Epithelial cell of esophagus (primary cell): ENCODE measurements at places on chromosomes 6 and 20.
A peak's percentile ranks its signal among the peaks of the same experiment; 100 is the strongest.

DNA sequence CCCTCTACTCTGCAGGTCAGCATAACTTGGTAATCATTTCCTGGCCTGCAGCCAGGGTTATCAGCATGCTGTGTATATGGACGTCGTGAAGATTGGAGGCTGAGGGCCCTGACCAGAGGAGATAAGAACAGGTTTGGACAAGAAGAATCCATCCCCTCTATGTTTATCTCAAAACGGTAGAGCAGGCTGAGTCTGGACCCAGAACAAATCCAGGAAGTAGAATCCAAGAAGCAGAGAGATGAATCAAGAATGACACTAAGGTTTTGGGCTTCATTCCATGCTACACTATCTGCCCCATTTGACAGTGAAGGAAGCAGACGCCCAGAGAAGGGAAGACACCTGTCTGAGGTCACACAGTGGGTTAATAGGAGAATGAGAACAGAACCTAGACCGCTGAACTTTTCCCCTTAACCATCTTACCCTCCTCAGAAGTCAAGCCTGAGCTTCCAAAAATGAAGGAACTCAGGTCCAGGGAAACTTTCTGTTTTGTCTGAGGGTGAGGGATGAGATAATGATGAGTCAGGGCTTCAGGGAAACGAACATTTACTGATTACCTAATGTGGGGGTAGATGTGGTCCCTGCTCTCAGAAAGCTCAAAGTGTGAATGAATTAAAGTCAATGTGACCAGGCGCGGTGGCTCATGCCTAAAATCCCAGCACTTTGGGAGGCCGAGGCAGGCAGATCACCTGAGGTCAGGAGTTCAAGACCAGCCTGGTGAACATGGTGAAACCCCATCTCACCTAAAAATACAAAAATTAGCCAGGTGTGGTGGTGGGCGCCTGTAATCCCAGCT is 9.4 kb upstream of the COMMD7 start:
- DNase-seq, result peak; percentile 82

- peak; percentile 58 for DNase-seq
Observed at GRCh38 chr20:4038047-4038459, 22.7 kb upstream of the RNF24 start.

DNA sequence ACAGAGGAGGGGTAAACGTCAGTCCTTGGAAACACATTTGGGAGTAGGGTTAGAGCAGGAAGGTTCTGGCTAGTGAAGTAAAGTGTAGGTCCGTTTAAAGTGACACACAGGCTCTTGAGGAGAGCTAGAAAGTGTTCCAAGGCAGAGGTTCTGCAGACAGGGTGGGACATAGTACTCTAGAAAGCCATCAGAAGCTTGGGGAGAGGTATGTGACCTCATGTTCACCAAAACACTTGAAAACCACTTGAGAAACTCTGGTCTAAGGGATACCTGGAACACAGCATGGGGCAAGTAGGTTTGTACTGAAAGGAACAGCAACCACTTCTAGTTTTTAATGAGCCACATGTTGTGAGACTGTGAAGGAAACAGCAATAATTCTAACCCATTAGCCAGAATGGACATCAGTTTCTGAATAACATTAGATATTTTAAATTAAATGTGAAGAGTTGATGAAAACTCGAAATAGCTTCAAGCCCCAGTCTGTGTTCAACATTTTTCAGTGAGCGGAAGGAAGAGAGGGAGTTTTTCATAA is 49.0 kb downstream of the SOBP start:
- no peak for DNase-seq

DNA sequence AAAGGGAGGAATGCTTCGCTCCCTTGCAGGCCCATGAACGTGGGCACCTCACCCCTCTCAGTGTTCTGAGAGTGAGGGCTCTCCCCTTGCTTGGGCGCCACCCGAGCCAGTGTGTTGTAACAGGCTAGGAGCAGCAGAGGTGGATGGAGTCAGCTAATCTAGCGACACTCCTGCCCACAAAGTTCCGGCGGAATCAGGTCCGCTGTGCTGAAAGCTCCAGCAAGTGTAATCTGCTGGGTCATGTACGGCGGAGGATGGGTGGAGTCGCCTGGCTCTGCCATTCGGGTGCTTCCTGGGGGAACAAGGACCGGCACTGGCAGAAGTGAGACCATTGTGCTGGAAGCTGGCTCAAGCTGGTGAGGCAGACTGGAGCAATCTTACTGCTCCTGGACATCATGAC is 1310.1 kb downstream of the EPHA7 start:
- DNase-seq, result no peak

DNA sequence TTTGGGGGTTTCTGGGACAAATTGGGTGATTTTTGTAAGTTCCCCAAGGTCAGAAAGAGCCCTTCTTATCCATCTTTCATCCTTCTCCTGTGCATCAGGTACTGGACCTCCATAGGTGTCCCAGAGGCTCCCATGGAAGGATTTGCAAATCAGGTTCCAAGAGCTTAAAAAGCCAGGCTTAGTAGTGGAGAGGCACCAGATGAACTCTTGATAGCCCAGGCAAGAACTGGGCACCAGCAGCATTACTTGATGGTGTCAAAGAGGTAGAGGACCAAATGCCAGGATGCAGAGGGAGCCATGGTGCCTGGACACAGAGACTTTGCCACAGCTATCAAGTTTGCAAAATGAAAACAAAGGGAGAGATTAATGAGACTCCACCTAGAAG is 20.9 kb upstream of the TRAM2 start:
- DNase-seq, result no peak

DNA sequence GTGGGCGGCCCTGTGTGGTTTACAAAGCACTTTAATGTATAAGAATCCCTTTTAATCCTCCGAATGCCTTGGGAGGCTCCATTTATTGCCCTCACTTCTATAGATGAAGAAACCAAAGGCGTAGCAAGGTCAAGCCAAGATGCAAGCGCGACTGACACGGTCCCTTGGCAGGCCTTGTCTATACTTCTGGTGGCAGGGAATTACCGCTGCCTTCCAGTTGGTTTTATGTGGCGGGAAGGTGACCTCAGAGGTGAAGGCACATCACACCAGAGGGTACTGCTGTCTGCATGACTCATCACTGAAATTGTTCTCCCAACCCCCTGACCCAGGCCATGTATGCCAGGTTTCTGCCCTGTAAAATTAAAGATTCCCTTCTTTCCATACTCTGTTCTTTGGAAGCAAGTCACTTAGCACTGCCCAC is 36.1 kb upstream of the NAA20 start:
- DNase-seq, result no peak

GRCh38 chr6:117494283-117494682 is 11.8 kb downstream of the DCBLD1 start:
- DNase-seq, result no peak

DNA sequence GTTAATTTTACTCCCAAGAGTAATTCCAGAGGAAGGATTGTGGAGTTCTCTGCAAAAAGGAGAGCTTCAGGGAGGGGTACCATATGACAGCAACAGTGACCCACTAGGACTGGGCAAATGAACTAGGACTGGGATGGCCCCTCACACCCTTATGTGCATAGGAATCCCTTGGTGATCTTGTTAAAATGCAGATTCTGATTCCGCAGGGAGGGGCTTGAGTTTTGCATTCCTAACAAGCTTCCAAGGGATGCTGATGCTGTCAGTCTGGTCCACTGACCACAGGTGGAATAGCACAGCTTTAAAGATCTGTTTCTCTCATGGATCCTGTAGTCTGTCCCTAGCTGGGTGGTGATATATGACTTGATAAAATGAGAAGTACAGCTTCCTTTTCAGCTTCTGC is 6.3 kb upstream of the FOXA2 start:
- no peak for DNase-seq

DNA sequence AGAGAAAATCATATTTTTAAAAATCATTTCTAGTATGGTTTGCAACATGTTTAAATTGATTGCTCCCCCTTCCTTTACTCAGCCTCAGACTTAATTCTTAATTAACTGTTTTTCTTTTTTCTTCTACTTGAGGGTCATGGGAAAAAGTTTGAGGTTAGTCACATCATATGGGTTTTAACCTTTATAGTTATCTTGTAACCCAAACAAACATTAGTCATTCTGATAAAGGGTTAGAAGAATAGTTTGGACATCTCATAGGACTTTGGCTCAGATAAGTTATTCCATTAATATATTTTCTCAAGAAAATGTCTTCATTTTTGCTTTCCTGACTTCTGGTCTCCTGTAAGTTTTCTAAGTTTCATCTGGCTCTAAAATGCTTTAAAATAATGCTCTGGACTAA is 34.5 kb upstream of the TSPYL1 start:
- no peak for DNase-seq

DNA sequence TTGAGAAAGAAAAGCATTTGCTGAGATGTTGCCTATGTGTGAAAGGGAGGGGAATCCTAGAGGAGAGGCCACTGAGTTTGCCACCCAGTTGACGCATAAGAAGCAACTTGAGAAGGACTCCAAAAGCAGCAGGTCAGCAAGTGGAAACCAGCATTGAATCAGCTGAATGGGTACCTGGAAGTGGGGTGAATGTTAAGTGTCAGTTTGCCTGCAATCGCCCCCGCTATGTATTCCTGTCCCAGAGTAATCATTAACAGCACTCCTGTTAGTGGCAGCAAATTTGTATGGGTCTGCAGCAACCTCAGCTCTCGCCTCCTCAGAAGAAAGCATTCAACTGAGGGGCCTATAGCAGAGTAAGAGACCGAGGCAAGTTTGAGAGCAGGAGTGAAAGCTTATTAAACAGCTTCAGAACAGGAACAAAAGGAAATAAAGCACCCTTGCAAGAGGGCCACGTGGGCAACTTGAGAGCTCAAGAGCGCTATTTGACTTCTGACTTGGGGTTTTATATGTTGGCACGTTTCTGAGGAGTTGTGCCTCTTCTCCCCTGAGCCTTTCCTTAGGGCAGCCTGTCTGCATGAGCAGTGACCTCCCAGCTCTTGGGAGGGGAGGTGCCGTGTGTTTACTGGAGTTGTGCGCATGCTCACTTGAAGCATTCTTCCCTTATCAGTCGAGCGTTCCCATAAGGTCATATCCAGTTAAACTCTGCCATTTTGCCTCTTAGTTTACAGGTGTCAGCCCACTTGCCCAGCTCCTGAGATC is 122.6 kb upstream of the PHACTR1 start:
- no peak for DNase-seq

- DNase-seq, result no peak
Observed at GRCh38 chr6:25700761-25701160, 48.7 kb downstream of the SCGN start.

DNA sequence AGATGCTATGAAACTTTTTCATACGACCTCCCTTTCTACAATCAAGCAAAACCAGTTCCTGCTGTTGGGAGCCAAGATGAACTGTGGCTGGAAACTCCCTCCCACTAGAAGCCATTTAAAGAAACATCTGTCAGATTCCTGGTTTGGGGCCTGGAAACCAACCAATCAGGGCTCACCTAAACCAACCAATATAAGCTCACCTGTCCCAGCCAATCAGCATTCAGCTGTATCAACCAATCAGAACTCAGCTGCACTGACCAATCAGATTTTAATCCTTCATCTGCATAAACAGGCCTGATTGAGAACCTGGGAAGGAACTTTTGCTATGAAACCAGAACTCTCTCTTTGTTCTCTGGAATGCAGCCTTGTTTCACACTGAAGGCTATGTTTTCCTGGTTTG is 42.4 kb downstream of the SNX14 start:
- DNase-seq, result peak; percentile 18

DNA sequence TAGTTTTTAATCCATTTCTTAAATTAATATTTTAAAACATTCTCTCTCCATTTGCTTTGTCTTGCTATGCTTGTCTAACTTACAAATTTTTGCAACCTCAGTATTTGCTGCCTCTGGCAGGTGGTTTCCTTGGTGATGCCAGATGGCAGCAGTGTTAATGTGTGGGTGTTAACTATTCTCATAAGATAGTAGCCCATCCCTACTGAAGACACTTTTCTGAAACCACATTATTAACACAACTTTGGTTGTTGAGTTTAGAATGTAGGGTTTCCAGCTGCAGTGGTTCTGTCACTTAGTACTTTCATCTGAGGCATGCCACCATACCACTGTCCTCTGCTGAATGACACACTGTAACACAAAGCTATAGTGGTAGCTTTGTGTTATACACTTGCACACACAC is 75.1 kb downstream of the MYO6 start:
- DNase-seq, result no peak

DNA sequence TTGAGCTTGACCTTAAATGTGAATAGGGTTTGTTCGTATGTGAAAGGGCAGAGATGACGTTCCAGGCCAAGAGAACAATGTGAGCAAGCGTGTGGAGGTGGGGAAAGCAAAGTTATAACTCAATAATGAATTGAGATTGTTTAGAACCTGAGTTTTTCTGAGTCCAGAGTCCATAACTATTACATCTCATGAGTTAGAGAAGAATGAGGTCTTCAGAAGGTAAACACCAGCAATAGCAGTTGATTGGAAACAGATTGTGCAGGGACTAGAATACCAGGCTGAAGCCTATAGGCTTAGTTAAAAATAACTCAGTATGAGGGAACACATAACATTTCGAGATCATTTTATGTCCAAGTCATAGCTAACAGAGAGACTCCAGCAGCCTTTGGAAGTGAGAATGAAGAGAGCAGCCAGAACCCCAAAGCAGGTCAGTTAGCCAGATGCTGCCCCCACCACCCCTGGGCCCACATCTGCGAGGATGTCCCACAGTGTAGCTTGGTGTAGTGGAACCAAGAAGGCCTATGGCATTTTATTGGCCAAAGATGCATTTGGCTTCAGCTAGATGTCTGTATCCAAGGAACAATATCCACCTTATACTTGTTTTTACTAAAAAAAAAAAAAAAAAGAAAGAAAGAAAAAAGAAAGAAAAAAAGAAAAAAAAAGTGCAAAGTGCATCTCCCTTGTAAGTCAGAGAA is 121.7 kb downstream of the TNFRSF21 start:
- DNase-seq, result no peak

- peak; percentile 47 for DNase-seq
Observed at GRCh38 chr6:21596949-21597682, 3.6 kb downstream of the SOX4 start.

GRCh38 chr6:19268117-19268516 is 569.1 kb upstream of the ID4 start:
- no peak for DNase-seq

- DNase-seq, result no peak
Observed at GRCh38 chr20:6058684-6059295, 4.9 kb upstream of the LRRN4 start.

- DNase-seq, result no peak
Observed at GRCh38 chr20:34864216-34864615, 8.4 kb downstream of the GGT7 start.
